ENCODE measurements at places on chromosomes 16 and 17. TPM values are rescaled to one million over a fixed set of nuclear protein-coding genes. Genes with fewer than 3 reads are reported as not detected.

The SYCE1L gene
- 12.8 TPM for total RNA-seq

The SECTM1 gene
- total RNA-seq: 18.3 TPM

The NGFR gene
- 0.33 TPM for total RNA-seq

The OR1A1 gene
- total RNA-seq: not detected

The HS3ST3A1 gene
- 2.8 TPM for total RNA-seq

The INCA1 gene
- 0.25 TPM for total RNA-seq

The MOSMO gene
- total RNA-seq: 13.0 TPM

The CTRB2 gene
- not detected for total RNA-seq

The SUMO2 gene
- 559 TPM for total RNA-seq

The C1QTNF8 gene
- not detected for total RNA-seq

The TRIM72 gene
- total RNA-seq: 0.05 TPM

The CRYM gene
- total RNA-seq: not detected

The PLD6 gene
- total RNA-seq: 6.6 TPM

The GHDC gene
- total RNA-seq: 19.1 TPM

The IRX3 gene
- 1.2 TPM for total RNA-seq

- DNase-seq: no peak
Observed at GRCh38 chr16:75385507-75386152, 47.7 kb downstream of the CFDP1 start.

DNA sequence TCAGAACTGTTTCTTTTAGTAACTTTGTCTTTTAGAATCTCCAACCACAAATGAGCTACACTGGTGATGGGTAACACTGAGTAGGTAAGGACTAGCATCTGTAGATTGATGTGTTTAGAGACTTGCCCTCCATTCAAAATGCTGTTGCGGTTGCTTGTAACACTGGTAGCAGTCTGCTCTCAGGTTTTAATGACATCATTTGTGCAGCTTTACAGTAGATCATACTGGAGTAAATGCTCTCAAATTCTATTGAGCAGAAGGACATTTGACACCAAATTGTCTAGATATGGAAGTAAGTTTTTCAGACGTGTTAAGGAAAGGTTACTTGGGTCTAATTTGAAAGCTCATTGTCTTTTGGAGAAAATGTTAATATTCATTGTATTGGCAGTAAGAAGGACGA lies 98.8 kb downstream of the NLK start:
- DNase-seq: no peak

DNA sequence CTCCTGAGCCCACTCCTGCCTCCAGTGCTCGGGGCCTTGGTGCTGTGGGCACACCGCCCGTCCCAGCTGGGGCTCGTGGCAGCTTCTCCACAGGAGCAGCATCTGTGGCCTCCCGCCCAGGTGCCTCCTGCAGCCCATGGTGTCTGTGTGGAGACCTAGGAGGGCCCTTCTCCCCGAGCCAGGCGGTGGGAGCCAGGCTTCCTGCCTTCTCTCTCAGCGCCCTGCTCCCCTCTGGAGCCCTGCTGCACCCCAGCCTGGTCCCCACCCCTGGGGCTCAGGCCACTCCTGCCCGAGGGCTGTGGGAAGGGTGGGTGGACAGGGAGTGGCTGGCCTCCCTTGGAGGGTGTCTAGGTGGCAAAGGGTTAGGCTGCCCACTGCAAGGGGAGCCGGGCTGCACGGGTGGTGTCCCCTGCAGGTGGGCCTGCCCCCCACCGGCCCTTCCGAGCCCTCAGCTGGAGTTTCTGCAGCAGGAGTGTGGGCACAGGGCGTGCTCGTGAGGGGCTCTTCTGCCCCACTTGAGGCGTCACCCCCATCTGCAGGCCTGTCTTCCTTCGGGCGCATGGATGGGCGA lies 11.0 kb downstream of the CENPX start:
- no peak for DNase-seq

DNA sequence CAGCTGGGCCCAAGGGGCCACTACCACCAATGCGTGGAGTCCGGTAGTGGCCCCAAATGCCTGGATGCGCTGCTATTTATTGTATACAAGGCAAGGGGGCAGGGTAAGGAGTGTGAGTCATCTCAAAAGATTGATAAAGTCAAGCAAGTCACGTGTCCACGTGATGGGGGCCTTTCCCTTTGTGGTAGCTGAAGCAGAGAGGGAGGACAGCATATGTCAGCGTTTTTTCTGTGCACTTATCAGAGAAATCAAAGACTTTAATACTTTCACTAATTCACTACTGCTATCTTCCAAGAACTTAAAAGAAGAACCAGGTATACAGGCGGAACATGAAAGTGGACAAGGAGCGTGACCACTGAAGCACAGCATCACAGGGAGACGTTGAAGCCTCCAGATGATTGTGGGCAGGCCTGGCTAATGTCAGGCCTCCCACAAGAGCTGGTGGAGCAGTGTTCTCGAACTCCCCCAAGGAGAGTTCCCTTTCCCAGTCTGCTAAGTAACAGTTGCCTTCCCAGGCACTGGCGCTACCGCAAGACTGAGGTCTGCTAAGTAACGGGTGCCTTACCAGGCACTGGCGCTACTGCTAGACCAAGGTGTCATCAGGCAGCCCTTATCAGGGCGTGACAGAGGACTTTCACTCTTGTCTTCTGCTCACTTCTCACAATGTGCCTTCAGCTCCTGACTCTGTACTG lies 10.8 kb upstream of the ASB16 start:
- DNase-seq: peak; percentile 60

- DNase-seq: no peak
Observed at GRCh38 chr17:42852351-42852750, 1.4 kb downstream of the AOC3 start.

DNA sequence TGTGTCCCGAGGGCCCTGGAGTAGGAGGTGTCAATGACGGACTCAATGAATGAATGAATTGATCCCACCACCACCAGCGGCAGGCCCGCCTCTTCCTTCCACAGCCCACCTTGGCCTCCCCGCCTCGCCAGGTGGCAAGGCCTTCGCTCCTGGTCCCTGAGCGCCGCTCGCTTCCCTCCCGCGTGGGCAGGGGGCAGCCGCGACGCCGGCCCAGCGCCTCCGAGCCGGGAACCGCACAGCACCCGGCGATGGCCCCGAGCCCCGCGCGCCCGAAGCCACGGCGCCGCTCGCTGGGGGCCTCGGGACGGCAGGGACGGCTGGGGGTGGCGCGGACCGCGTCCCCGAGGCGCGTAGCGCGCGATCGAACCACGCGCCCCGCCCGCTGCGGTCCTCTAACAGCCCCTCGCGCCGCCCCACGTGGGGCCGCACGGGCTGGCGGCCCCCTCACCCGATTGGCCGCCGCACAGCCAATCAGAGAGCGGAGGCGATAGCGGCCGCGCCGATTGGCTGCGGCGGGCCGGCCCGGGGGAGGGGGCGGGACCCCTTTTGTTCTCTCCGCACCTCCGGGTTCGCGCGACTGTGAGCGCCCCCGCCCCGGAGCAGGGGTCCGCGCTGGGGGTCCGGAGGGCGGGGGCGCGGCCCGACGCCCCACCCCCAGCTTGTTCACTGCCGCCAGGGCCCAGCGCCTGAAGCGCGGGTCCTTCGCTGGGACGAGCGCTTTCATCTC lies 31.4 kb downstream of the ACTG1 start:
- peak; percentile 45 for DNase-seq

GRCh38 chr16:72410492-72410891 lies 238.5 kb upstream of the PMFBP1 start:
- DNase-seq: no peak

GRCh38 chr17:67682196-67682595 lies 35.5 kb upstream of the NOL11 start:
- DNase-seq: no peak

GRCh38 chr17:41167561-41167960 lies 460 bp downstream of the KRTAP4-3 start:
- DNase-seq: no peak

- no peak for DNase-seq
Observed at GRCh38 chr16:31301708-31302400, 42.1 kb downstream of the ITGAM start.

DNA sequence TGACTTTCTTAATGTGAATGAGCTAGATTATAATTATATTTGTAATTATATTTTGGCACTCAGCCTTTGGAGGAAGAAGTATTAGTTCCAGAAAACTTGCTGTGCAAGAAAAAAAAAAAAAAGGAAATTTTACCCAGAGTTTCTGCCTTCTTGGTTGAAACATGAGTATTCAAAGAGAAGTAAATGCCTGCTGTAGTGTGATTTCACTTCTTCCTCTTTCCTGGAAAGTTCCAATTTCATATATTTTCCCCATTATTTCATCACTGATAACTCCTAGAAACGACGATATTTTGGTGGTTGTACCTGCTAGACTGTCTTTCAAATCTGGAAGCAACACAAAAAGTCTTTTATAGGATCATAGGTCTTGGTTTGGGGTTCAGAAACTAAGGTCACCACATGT lies 20.4 kb upstream of the MPHOSPH6 start:
- no peak for DNase-seq

DNA sequence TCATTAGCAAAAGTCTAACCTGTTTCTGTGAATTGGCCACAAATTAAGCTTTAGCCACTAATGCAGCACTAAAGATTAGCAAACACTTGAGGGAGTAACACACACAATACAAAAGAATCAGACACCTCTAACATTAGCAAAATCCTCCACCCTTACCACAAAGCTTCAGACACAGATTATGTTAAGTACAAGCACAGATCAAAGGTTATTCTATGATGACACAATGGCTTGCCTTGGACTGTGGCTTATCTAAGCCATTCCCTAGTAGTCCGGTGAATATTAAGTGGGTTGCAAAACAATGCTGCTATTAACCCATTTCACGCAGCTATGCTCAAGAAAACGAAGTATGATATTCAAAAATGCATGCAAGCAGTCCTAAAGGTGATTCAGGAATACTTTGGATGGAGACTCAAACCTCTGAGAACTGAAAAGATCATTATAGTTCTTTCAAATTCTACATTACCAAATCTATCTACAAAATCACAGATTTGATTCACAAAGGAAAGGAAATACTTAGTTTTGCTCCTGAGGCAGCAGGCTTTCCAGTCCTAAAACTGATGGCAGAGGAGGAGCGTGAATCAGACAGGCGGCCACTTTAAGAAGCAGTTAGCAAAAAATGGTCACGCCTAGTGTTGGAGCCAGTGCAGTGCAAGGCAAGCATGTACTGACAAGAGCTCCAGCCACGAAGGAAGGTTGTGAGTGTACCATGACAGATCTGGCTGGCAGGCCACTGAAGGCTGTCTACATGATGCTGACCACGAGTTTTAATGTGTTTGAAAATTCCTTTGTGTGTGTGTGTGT lies 67.2 kb downstream of the PARN start:
- no peak for DNase-seq

GRCh38 chr16:48395375-48395774 lies 10.2 kb upstream of the SIAH1 start:
- no peak for DNase-seq

- peak; percentile 59 for DNase-seq
Observed at GRCh38 chr16:4273858-4274311, 1.1 kb upstream of the TFAP4 start.

DNA sequence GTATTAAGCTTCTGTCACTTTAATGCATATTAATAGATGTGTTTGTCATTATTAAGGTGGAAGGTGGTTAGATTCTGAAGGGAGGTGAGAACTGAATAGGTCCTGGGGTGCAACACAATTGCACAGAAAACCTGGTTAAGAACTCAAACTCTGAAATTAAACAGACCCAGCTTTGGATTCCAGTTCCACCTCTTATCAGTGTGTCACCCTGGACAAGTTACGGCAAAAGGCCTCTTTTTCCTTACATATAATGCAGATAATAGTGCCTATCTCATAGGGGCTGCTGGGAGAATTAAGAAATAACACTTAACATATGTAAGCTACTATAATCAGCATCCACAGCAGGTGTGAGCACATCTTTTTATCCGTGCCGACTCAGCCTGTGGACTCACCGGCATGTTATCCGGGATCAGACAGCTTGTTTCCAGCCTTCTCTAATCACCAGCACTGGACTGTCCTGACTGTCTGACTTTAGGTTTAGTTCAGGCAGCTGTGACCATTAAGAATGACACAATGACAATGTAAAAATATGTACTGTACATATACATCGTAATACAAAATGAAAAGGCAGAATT lies 31.4 kb downstream of the TEX2 start:
- no peak for DNase-seq

DNA sequence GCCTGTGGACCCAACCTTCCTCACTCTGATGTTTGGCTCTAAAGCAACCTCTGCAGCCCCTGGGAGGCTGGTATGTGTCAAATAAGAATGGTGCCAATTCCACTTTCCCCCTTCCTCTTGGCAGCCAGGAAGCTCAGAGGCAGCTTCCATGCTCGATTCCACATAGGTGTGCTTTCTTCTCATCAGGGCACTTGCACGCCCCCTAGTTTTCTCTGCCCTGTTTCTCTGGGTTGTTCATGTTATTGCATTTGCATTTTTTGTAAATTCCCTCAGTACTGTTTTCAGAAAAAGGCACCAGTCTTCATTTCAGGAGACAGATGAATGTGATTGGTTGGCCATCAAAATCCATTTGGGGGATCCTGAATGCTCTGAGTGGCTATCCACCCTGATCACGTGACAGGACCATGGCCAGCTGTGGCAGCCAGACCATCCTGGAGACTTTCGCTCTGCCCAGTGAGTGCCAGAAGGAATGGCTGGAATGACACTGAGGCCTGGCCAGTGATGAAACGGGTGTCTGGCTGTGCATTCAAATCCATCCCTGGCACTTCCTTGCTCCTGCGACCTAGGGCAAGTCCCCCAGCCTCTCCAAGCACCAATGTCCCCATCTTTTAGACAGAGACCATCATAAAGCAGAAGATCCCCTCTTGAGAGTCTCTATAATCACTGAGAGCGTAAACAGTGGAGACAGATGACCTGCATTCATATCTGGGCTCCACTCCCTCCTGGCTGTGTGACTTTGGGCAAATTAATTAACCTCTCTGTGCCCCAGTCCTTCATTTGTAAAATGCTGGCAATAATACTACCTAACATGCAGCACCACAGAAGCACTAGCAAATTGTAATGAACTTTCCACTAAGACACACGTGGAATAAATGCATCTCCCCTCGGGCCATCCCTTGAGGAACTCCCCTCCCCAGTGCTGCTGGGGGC lies 56.4 kb downstream of the CNGB1 start:
- DNase-seq: no peak

DNA sequence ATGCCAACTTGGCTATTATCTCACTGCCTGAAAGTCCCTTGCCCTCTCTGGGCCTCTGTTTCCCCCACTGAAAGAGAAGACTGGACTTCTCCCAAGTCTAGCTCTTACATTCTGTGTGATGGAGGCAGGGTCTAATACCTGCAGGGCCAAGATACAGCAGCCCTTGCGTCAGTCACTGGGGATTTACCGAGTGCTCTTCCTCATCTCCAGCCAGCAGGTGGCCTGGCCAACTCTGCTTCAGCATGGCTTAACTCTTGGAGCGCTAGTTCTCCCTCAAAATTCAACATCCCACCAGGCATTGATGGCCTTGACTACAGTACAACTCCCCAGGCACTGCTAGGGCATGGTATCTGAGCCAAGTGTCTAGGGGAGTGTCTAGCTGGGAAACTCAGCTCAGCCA lies 19.9 kb upstream of the MTMR4 start:
- DNase-seq: no peak

- DNase-seq: no peak
Observed at GRCh38 chr16:55571-56136, 2.0 kb downstream of the SNRNP25 start.

DNA sequence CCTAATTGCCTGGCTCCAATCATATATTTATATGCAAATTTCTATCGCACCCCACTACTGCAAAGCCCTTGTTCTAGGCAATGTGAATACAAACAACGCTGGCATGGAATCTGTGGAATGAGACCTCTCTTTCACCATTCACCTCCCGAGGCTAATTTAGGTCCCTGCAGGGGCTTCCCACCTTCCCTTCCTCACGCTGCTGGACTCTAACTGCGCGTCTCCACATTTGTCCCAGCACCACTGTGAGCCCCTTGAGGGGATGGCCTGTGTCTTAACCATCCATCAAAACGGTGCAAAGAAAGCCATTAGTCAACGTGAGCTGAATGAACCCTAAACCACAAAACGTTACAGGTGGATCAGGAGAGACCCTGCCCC lies 1.6 kb downstream of the TMEM114 start:
- no peak for DNase-seq

- no peak for DNase-seq
Observed at GRCh38 chr17:39716073-39716818, 14.1 kb downstream of the MIEN1 start.

Measured in activated CD4-positive, alpha-beta memory T cell treated with anti-CD3 and anti-CD28 coated beads, Interleukin-2, amount 10 ng/mL, durations not matched to agents 7 days and 5 days (primary cell).